ENCODE measurements at places on chromosomes 3 and 15. TPM values are rescaled to one million over a fixed set of nuclear protein-coding genes. Genes with fewer than 3 reads are reported as not detected.

DNA sequence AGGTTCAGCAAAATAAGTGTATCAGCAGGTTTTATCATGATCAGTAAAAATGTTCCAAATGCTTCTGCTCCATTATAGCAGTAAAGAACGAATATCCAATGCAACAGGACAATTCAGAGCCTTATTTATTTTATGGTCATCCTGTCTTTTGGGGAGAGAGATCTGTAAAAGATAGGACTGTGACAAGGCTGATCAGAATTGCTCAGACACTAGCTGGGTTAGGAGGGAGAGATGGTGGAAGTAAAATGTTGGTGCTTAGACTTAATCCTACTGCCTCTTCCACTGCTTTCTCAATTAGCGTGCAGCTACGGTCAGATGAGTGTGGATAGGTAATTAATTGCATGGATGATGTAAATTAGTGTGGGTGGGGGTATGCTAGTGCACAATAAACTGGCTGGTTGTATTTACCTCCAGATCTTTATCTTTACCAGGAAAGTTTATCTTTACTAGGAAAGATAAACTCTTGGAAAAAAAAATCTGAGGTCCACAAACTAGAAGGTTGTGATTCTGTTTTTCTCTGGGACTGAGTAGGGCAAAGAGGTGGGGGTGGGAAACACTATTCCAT is 2.2 kb downstream of the EID1 start:
- ATAC-seq, result no peak

- no peak for ATAC-seq
Observed at GRCh38 chr3:185279587-185280138, 25.8 kb upstream of the EHHADH start.

DNA sequence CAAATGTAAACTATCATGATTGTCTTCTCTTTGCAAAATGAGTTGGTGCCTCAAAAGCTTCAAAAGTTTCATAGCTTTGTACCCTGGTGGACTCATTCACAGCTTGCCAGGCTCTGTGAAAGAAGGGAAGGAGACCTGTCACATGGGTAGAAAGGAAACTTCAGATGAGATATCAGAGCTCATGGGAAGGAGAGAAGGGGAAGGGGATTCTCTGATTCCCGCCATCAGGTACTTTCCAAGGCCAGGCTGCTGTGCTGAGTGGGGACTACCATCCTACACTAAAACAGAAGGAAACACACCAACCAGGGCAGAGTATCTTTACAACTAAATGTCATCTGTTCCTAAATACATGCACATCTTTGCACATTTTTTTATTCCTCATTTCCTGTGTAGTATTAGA is 9.2 kb downstream of the ILDR1 start:
- ATAC-seq, result no peak

- no peak for ATAC-seq
Observed at GRCh38 chr15:69314131-69314530, 15.4 kb downstream of the PAQR5 start.

DNA sequence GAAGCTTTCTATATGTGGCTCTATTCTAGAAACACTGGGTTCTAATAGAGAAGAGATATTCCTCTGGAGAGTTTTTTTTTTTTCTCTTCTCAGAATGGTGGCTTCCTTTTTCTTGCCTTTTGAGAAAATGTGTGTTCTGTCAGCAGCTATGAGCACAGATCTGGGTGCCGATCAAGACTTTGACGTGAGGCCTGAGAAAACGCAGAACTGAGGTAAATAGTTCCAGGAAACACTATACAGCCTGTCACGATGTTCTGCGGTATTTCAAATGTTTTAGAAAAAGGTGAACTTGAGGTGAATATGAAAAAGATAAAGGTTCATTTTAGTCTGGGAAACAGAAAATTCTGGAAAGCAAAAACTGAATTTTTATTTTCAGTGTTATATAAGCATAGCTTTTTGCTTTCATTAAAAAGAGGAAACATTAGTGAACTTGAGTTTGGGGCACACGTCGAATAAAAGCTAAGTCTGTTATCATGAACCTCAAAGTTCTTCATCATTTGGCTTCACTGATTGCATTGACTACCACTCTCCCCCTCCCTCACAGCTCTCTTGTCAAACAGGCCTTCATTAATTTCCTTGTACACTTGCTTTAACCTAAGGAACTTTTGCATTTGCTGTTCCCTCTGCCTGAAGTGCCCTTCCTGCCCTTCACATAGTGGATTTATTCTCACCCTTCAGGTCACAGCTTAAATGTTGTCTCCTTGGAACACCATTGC is 265.1 kb downstream of the NFKBIZ start:
- ATAC-seq, result no peak

- no peak for ATAC-seq
Observed at GRCh38 chr3:160384639-160385318, 14.2 kb downstream of the IFT80 start.

GRCh38 chr15:67884514-67885174 is 44.8 kb upstream of the RNU6-1 start:
- peak; percentile 83 for ATAC-seq

DNA sequence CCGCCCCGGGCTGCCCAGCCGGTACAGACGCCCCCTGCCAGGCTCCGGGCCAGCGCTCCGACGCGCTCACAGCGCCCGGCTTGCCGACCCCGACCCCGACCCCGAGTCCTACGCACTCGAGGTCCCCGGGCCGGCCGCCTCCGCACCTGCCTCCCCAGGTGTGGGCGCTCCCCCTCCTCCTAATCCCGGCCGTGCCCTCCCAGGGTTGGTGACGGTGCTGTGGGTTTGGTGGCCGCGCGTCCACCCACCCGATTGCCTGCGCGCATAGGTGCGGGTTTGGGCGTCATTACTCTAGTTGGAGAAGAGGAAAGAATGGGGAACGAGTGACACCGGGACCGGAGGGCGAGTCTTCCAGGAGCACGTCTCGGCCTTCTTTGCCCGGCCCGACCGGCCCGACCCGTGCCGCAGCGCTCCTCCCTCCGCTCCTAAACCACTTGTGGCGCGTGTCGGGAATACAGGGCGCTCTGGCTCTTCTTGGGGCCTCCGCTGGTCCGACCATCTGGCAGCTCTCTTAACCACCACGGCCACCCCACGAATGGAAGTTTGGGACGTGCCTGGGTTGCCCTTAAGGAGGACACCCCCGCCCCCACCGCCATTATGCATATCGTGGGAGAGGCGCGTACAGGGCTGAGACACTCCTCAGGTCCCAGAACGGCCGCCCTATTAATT is 810 bp upstream of the THRB start:
- ATAC-seq, result peak; percentile 82

DNA sequence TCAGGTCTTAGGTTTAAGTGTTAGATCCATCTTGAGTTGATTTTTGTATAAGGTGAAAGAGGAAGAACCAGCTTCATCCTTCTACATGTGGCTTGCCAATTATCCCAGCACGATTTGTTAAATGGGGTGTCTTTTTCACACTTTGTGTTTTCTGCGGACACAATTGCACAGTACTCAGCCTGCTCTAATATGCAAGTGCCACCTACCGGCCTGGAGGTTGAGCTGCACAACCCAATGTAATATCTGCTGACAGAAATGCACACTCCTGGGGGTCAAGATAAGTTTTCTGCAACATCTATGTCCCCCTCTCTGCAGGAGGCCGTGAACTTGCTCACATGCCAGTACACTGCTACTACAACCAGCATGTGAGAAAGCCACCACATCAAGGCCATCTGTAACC is 791.9 kb upstream of the ROBO1 start:
- ATAC-seq, result no peak

- ATAC-seq, result no peak
Observed at GRCh38 chr15:95973566-95974256, 356.8 kb upstream of the NR2F2 start.

DNA sequence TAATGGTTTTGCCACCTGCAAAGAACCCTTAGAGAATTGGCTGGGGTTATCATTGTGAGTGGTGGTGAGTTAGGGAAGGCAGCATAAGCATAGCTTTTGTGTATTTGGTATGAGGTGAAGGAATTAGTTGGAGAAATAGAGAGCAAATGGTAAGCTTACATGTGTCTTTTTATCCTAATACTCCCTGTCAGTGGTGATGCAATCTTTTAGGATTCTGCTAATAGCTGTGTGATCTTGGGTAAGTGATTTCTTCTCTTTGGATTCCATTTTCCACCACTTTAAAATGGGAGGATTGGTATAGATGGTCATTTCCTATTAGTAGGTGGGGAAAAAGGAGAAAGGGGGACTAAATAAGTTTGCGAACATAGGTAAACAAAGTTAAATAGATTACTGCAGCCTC is 30.9 kb downstream of the PIAS1 start:
- ATAC-seq, result no peak

The CHDH gene
- total RNA-seq, result 1.6 TPM

The VGLL3 gene
- total RNA-seq, result 1.6 TPM

The LRRC31 gene
- not detected for total RNA-seq

Measured in esophagus mucosa (tissue), 1 donor.